Psoas muscle (tissue), 8 donors: ENCODE measurements at places on chromosomes 4 and X. TPM values are rescaled to one million over a fixed set of nuclear protein-coding genes. Genes with fewer than 3 reads are reported as not detected.
A peak's percentile ranks its signal among the peaks of the same experiment; 100 is the strongest.

DNA sequence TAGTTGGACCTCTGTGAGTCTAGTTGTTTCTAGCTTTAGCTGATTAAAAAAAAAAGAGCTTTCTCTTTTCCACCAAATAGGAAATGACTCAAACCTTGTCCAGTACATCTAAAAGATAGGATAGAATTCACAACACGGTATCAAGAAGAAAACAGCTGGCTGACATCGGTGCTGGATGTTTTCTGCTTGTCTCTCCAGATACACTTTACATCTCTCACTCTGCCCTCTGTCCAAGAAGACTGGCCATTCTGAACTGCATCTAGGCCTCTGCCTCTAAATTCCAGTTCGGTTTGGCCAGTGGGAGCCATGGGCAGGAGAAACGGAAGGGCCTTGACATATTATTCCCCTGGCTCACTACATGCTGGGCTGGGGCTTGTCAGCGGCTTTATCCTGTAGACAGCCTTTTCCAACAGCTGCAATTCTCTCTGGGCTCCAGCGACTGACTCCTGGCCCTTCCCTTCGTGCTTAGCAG is 57.3 kb upstream of the SHISA3 start:
- peak; percentile 23 for DNase-seq

- DNase-seq = no peak
Observed at GRCh38 chr4:58119298-58119697, 1009.1 kb upstream of the IGFBP7 start.

DNA sequence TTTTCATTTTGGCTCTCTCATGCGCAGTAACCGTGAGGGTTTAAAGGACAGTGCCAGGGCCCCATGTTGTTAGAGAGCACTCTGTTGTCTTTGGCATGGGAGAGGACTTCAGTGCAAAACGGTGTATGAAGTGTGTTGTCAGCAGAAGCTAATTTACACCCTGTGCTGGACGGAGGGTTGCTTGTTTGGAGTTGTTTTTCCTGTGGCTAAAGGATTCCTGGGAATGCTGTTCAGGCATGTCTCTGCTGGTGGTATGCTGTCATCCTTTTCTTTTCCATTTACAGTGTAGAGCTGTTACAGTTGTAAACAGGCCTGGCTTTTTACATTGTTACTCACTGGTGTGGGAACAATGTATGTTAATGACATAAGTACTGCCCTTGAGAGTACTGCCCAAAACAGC is 206.3 kb downstream of the CBR4 start:
- DNase-seq = no peak

GRCh38 chr4:26870576-26871262 is 10.1 kb downstream of the STIM2 start:
- no peak for DNase-seq

- DNase-seq = no peak
Observed at GRCh38 chr4:39324446-39324845, 41.7 kb downstream of the RFC1 start.

GRCh38 chr4:157314906-157315305 is 94.4 kb downstream of the GRIA2 start:
- DNase-seq = no peak

GRCh38 chr4:67558493-67558892 is at the start of gene STAP1:
STAP1 (plus strand) TSS chr4:67558727; CDS start chr4:67558810, 83 bp downstream.
- DNase-seq = no peak

DNA sequence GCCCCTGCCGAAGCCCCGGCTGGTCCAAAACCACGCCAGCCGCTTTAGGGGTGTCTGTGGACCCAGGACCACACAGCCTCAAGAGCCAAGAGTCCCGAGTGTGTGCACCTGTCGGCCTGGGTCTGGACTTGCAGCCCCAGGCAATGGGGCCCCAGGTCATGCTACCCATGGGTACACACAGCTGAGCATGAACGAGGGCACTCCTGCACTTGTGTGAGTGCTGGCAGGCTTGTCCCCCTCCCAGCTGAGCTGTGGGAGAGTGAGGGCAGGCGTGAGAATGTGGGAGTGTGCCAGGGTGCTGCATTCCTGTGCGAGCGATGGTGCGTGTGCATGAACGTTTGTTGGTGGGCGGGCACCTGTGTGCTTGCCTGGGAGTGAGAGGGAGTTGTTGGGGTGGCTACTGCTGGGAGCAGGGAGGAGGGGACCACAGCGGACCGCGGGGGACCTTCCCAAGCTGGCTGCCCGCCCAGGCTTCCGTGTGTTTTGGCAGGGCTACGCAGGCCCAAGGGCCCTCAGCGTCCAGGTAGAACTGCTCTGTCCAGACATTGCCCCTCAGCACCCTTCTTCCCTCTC is 30.8 kb downstream of the BLOC1S4 start:
- no peak for DNase-seq

GRCh38 chrX:46072791-46073190 is 472.4 kb downstream of the ZNF674 start:
- no peak for DNase-seq

GRCh38 chr4:17206829-17207801 is 304.8 kb downstream of the QDPR start:
- DNase-seq = no peak

DNA sequence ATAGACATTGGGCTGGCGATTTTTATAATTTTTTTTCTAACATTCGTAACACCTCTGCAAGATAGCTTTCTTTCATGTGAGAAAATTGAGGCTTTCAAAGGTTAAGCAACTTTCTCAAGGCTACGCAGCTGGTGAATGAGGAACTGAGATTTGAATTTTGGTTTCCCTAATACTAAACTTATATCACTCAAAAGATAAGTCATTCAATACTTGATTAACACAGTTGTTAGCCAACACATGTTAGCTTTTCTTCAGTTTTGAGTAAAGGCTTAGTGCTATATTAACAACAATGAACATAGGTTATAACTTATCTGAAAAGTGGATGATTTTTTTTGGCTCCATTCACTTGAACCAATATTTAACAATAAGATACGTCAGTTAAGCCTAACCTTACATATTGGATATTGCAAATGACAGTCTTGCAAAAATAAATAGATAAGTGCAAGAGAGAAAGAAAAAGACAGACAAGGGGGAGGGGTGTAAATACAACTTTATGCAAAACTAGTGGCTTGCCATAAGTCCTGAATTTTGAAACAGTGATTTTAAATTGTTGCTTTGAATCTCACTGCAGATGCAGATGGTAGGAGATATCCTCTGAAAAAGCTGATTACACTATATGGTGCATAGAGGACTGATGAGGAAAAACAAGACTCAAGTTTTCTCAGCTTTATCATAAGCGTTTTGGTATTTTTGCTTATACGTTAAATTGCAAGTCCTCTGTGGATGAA is 11.1 kb upstream of the GPM6A start:
- DNase-seq = no peak

DNA sequence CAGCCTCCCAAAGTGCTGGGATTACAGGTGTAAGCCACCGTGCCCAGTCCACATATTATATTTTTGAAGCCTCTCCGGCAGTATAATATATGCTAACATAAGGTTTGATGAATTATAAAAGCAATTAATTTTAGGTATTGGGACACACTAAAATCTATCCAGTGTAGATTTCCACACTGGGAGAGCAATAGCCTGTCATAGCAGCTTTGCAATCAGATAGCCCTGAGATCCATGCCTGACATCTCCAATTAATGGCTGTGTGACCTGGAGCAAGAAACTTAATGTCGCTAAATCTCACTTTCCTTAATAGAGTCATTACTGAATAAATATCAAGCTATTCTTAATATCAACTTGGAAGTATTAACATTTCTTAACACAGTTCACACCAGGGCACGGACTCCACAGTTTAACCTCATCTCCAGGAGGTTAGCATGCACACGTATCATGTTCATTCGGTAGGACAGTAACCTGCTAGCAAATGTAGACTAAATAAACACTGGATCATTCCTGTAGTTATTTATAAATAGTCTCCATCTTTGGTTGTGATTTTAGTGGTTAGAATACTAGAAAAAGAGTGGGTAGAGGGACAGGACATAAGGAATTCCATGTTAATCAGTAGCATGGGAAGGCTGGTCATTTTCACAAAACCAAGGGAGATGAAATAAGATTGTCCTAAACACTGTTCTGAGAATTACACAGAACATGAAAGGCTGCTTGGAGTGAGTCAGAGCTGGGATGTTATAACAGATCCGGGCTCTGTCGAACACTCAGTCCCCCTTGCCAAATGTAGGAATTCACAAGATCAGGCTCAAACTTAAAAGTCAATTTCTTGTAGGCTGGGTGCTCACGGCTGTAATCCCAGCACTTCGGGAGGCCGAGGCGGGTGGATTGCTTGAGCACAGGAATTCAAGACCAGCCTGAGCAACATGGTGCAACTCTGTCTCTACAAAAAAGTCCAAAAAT is 254.7 kb downstream of the PALLD start:
- DNase-seq = no peak

GRCh38 chr4:25532591-25532990 is 123.1 kb upstream of the SLC34A2 start:
- no peak for DNase-seq

GRCh38 chr4:184958127-184958922 is 60.0 kb upstream of the HELT start:
- no peak for DNase-seq

GRCh38 chr4:86999136-86999643 is 64.4 kb downstream of the AFF1 start:
- no peak for DNase-seq

GRCh38 chrX:44874420-44875184 is 1.6 kb downstream of the KDM6A start:
- no peak for DNase-seq

DNA sequence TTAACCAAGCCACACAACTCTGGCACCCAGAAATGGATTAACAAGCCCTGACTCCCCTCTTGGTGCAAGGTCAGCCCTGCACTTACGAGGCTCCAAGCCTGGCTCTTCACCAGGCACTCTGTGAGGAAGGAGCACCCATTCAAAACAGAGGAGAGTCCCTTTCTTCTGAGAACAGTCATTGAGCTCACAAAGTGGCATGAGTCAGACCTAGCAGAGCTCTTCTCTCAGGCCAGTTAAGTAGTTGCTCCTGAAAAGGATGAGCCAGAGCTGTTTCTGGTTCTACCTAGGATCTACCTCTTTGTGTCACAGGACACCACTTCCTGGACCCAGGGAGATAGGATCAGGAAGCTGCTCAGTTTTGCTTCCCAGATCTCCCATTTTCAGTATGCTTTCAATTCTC is 48.2 kb downstream of the EVC2 start:
- no peak for DNase-seq

- DNase-seq = no peak
Observed at GRCh38 chrX:53128097-53128749, 34.3 kb downstream of the KANTR start.

GRCh38 chr4:127606823-127607222 is 25.9 kb upstream of the INTU start:
- DNase-seq = no peak

DNA sequence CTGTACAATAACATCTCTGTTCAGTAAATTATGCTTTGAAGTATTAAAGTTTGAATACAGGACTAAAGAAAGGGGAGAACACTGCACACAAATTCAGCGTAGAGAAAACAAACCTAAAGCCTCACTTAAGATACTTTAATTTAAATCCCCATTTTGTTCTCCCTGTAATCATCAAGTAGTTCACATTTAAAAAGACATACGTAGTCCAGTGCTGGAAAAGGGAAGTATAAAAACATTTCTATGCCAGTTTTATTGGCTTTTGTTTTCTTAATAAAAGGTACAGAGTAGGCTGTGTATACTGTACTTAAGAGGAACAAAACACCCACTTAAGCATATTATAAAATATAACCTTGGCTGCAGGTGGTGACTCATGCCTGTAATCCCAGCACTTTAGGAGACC is 101.6 kb downstream of the FGF16 start:
- no peak for DNase-seq

DNA sequence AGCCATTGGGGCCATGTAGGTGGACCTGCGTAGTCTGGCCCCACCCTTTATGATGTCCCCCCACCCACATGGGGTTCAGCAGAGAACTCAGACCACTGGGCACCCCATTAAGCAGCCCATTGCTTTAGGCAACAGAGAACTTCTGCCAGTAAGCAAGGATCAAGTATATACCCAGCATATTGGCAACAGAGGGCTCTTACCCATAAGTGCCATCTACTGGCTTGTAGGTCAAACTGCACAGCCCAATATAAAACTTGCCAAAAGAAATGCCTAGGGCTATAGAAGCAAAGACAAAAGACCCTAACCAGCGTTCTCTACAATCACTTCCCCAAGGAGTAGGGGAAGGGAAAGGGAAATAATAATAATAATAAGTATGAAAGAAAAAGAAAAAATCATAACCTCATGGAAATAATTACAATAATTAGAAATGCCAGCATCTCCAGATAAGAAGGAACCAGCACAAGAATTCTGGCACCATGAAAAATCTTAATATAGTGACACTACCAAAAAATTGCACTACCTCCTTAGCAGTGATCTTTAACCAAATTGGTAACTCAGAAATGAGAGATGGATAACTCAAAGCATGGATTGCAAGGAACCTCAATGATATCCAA is 1090.7 kb downstream of the FAT4 start:
- no peak for DNase-seq

DNA sequence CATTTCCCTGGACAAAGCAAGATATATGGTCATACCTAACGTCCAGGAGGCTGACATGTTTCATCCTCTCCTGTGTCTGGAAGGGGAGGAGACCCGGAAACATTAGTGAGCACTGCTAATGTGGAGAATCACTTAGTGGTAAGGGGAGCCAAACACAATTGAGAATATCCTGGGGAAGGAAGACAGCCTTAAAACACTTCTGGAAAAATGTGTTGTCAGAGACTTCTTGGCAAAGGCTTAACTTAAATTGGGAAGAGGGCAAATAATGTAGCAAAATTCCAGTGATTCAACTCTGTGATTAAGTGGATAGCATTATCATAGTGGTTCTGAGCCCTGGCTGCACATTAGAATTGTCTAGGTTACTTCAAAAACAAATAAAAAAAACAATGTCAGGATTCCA is 39.5 kb downstream of the SPARCL1 start:
- DNase-seq = no peak

GRCh38 chr4:126344472-126344871 is 1029.7 kb downstream of the FAT4 start:
- no peak for DNase-seq

GRCh38 chrX:76987381-76987780 is 459.8 kb upstream of the FGF16 start:
- no peak for DNase-seq

Gene GAGE1
- not detected for polyA plus RNA-seq

Gene TKTL1
- 0.30 TPM for polyA plus RNA-seq

Gene RTL3
- polyA plus RNA-seq = 0.04 TPM

Gene SOX3
- 0.03 TPM for polyA plus RNA-seq

Gene MAGEA4
- not detected for polyA plus RNA-seq

Gene STATH
- 0.13 TPM for polyA plus RNA-seq

Gene TEC
- polyA plus RNA-seq = 0.80 TPM

Gene HTN3
- polyA plus RNA-seq = not detected

Gene TEX13C
- not detected for polyA plus RNA-seq

Gene PNMA6A
- 0.20 TPM for polyA plus RNA-seq

Gene VCX3A
- not detected for polyA plus RNA-seq

Gene DRD5
- polyA plus RNA-seq = not detected

Gene PNMA5
- not detected for polyA plus RNA-seq

Gene MID1IP1
- polyA plus RNA-seq = 45.5 TPM

Gene MAGEB1
- polyA plus RNA-seq = not detected

Gene NHSL2
- polyA plus RNA-seq = 0.48 TPM

Gene TRIM60
- not detected for polyA plus RNA-seq
